Fibroblast of skin of right biceps (primary cell): ENCODE measurements at places on chromosomes 1 and 21.

GRCh38 chr1:31318146-31318545, 21.3 kb downstream of the ZCCHC17 start:
- no peak for DNase-seq

- DNase-seq, result no peak
These were observed 567.2 kb downstream of the NPHP4 start for GRCh38 chr1:5424802-5425703.

DNA sequence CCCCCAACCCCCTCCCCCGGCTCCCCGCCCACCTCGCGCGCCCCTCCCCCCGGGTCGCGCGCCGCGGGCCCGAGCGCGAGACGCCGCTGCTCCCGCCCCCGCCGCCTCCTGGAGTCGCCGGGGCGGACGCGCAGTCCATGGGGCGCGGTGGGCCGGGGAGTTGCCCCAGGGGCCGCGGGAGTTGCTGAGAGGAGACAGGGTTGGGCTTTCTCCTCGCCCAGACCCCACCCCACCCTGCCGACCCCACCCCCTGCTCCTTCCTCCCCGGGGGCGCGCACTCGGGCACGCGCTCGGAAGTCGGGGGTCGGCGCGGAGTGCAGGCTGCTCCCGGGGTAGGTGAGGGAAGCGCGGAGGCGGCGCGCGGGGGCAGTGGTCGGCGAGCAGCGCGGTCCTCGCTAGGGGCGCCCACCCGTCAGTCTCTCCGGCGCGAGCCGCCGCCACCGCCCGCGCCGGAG, at the start of gene LAMC1:
TSS of gene LAMC1 (plus strand) at position 275 of the 455 bp plus-strand sequence. CDS start 297 bp downstream, outside the sequence.
- peak; percentile 88 for DNase-seq

DNA sequence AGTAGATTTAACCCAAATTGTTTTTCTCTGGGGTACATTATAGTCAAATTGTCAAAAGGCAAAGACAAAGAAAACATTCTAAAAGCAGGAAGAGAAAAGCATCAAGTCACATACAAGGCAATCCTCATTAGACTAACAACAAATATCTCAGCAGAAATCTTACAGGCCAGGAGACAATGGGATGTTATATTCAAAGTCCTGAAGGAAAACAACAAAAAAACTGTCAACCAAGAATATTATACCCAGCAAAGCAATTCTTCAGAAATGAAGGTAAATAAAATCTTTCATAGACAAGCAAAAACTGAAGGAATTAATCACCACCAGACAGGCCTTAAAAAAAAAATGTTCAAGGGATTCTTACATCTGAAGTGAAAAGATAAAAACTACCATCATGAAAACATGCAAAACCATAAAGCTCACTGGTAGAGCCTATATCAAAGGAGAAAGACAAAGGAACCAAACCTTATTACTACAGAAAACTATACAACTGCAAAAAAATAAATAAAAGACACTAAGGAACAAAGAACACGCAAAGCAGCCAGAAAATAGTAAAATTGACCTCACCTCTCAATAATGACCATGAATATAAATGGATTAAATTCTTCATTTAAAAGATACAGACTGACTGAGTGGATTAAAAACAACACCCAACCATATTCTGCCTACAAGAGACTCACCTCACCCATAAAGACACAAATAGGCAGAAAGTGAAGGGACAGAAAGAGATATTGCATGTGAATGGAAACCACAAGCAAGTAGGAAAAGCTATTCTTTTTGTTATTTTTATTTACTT, 113.8 kb upstream of the ZC3H11B start:
- DNase-seq, result no peak

DNA sequence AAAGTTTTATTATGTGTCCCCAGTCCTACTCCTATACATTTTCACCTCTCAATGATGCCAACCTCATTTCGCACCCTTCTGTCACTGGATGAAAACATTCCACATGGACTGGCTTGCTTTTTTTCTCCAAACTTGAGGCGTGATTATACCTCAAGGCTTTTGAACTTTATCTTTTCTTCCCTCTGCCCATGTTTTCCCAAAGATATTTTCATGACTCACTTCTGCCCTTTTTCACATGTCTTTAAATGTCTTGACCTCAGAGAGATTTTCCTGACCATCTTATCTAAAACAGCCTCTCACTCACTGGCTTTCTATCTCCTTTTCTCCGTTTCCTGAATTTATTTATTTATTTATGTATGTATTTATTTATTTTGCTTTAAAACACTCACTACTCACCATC, 659.0 kb downstream of the PTPRC start:
- no peak for DNase-seq

- DNase-seq, result no peak
These were observed 65.2 kb downstream of the CACNA1E start for GRCh38 chr1:181548497-181548896.

- peak; percentile 88 for DNase-seq
These were observed 20.4 kb downstream of the PRMT6 start for GRCh38 chr1:107076841-107077240.

DNA sequence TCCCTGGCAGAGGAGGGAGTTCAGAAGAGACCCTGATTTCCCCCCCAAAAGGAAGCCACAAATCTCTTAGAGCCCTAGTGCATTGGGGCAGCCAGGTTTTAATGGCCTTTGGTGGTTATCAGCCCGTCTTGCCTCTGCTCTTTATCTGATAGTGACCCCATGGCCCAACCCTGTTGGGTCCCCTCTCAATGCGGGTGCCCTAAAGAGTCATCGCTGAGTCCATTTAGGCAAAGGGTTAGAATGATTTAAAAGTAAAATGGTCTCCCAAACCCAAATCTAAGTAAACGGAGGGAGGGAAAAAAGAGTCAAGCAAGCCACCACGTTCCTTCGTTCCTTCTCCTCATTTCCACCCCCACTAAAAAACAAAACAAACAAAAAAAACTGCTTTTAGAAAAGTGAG, 164.0 kb downstream of the RUNX1 start:
- no peak for DNase-seq

DNA sequence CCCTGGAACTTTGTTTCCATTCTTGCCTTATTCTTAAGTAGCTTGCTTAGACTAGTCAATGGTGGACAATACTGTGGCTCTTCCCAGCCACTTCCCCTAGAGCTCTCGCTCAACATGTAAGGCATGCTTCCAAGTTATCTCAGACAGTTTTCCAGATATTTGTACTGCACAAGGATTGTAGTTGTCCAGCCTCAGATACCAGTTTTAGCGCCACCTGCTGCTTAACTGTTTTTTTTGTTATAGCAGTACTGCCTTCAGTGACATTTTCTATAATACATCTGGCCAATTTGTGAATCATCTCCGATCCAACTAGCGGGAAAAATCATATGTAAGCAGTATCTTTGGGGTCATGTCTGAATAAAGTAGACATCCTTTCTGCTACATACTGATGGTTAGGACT, 346.7 kb upstream of the ADGRL4 start:
- peak; percentile 61 for DNase-seq

- no peak for DNase-seq
These were observed 42.8 kb upstream of the IL12RB2 start for GRCh38 chr1:67264899-67265298.

DNA sequence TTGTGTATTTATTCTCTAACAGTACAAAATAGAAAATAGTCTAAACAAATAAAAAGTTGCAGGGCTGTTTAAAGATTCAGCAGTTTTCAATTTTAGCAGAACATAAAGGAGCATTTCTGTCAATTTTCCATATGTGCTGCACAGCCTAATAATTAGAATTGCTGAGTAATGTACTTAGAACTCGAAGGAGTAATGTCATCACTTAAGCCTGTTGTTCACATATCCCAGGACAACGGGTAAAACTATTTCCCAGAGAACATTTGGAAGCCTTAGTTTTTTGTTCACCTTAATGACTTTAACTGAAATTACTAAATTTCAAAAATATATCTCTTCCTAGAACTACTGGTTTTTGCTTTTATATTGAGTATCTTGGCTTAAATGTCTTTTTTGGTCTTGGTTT, 81.6 kb downstream of the ZP4 start:
- DNase-seq, result no peak

- DNase-seq, result no peak
These were observed 17.1 kb downstream of the SCAF4 start for GRCh38 chr21:31714741-31715365.

- DNase-seq, result no peak
These were observed 474.4 kb downstream of the SETD4 start for GRCh38 chr21:35585878-35586277.

DNA sequence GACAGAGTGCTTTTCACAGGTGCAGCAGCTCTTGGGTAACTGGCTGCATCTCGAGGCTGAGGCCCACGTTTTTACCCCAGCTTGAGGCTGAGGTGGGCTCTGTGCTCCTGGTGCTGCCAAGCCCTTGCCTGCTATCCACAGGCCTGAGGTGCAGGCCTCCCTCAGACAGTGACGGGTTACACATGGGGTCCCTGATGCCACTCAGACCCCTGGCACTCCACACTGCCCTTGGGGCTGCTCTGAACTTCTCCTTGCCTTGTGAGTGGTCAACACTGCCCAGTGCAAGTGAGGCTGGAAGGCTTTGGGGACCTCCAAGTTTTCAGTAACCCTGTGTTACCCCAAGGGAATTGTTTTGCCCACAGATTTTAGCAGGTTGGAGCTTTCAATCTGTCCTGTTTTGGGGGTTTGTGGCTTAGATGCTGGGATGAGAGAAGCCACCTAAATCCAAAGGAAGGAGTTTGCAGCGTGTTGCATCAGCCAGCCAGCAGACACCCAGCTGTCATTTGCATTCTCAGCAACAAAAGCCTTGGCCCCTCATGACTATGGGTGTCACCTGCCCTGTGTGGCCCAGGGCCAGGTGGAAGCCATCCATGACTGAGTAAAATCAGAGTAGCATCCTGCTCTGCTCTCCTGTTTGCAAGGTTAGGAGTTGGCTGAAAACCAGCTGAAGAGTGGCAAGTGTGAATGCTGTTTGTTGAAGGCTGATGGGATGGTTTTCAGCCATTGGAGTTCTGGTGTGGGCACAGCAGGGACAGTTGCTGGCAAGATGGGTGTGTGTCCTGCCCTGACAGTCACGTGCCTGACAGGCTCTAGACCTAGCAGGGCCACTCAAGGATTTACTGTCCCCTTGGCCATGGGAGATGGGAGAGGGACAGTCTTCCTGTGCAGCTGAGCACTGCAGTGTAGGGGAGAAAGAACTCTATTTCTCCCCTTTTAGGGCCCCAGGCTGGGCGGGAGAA, 3.2 kb downstream of the RNF187 start:
- DNase-seq, result peak; percentile 71

DNA sequence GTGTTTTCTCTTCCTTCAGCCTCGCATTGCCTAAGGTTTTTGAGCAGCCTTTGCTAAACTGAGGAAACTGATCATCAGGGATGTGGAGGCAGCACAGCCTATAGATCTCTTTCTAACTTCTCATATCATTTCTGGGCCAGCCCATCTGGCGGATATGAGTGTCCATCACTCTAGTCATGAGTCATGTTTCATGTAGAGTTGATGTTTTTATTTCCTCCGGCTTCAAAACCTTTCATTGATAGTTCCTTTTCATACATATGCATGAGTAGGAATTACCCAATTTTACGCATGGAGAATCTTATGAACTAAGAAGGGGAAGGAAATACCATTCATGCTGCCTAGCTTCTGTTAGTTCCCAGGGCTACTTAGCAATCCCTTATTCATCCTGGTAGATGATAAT, 66.3 kb downstream of the SPATA46 start:
- DNase-seq, result peak; percentile 17

DNA sequence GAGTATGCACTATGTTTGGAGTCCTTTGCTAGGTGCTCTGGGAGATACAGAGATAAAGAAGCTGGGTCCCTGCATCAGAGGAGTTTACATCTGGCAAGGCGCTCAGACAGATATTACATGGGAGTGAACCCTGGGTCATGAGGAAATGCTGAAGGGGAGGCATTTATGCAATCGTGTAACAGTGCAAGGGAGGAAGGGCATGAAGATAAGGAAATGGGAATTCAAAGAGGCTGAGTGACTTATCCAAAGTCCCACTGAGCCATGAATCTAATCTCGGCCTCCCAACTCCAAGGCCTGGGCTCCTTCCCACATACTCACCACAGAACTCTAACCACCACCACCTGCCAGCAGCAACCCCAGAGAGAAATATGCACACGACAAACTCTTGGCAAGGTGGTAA, 51.6 kb downstream of the FAM163A start:
- peak; percentile 22 for DNase-seq

DNA sequence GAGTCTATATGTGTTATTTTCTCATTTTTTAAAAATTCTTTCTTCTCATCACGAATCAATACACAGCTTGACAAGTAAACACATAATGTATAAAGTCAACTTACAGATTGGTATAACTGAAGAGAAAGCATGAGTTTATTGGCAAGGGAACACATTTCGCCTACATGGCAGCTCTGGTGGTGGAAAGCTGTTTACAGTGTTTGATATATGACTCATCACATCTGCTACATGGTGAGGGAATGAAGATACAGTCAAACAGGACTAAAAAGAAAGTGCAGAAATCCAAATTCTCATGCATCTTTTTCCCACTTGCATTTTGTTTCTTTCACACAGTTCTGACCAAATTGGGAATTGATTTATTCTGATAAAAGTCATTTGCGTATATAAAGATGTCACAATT, 122.2 kb upstream of the ADGRL4 start:
- DNase-seq, result peak; percentile 81

DNA sequence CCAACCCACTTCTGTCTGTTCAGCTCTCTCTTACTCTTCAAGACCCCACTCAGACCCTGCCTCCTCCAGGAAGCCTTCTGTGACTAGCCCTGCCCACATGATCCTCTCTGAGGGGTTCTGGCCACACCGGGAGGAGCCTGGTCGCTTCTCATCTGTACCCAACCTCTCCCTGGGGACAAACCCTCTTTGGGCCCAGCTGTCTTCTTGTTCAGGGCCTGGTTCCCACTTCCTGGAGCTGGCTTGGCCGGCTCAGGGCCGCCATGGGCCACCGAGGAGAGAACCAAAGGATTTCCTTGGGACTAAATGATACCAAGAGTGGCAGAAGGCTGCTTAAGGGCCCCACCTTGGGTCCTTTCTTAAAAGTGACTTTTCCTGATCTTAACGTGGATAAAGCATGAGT, 124.7 kb upstream of the ZBTB40 start:
- DNase-seq, result no peak

- no peak for DNase-seq
These were observed 105.2 kb upstream of the TSPAN2 start for GRCh38 chr1:115194506-115194905.

- peak; percentile 43 for DNase-seq
These were observed 49.0 kb downstream of the TOMM20 start for GRCh38 chr1:235079443-235080296.

- DNase-seq, result no peak
These were observed 35.1 kb downstream of the SLC44A3 start for GRCh38 chr1:94855307-94855700.

DNA sequence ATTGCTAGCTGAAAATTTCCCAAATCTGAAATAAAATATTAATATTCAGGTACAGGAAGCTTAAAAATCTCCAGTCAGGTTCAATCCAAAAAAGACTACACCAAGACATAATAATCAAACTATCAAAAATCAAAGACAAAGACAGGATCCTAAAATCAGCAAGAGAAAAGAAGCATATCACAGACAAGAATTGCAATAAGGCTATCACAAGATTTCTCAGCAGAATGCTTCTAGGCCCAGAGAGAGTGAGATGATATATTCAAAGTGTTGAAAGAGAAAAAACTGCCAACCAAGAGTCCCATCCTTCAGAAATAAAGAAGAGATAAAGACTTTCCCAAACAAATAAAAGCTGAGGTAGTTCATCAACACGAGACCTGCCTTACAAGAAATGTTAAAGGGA, 5.0 kb upstream of the SELP start:
- no peak for DNase-seq

- peak; percentile 61 for DNase-seq
These were observed 83.4 kb upstream of the KCNE2 start for GRCh38 chr21:34280389-34280795.

GRCh38 chr1:8267307-8267706, 50.6 kb upstream of the SLC45A1 start:
- no peak for DNase-seq
